GM06990 (cell line): ENCODE measurements at places on chromosomes 13 and 19.

- DNase-seq: no peak
Observed at GRCh38 chr19:6274756-6275155, 5.0 kb downstream of the MLLT1 start.

GRCh38 chr13:114151565-114152284, 19.3 kb upstream of the RASA3 start:
- no peak for DNase-seq

GRCh38 chr13:113394339-113394640, 30.4 kb upstream of the GRTP1 start:
- DNase-seq: no peak

DNA sequence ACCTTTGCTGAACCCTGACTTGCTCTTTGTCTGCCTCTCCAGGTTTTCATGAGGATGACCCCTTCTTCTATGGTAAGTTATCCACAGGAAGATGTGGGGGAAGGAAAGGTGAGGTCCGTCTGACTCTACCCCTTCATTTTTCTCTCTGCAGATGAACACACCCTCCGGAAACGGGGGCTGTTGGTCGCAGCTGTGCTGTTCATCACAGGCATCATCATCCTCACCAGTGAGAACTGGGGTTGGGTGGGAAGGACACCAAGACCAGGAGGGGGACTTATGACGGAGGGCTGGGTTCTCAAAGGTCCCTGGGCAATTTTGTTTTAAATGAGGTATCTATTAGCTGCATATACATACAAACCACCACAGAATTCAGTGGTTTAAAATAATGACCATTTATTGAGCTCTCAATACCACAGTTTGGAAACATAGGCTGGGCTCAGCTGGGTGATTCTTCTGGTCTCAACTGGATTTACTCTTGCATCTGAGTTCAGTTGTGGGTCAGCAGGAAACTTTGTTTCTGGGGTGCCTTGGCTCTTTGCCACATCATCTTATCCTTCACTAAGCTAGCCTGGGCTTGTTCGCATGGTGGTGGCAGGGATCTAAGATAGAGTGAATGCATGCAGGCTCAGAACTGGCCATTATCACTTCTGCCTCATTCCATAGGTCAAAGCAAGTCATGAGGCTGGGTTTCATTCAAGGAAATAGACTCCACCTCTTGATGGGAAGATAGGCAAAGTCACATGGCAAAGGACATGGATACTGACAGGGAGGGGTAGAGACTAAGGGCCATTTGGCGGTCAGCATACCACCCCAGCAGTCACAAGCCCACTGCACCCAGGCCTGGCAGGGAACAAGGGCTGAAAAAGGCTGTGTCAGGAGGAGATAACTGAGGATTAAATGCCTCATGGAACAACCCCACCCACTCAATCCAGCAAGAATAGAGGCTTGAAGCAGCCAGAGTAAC, 11.8 kb downstream of the FXYD5 start:
- no peak for DNase-seq

DNA sequence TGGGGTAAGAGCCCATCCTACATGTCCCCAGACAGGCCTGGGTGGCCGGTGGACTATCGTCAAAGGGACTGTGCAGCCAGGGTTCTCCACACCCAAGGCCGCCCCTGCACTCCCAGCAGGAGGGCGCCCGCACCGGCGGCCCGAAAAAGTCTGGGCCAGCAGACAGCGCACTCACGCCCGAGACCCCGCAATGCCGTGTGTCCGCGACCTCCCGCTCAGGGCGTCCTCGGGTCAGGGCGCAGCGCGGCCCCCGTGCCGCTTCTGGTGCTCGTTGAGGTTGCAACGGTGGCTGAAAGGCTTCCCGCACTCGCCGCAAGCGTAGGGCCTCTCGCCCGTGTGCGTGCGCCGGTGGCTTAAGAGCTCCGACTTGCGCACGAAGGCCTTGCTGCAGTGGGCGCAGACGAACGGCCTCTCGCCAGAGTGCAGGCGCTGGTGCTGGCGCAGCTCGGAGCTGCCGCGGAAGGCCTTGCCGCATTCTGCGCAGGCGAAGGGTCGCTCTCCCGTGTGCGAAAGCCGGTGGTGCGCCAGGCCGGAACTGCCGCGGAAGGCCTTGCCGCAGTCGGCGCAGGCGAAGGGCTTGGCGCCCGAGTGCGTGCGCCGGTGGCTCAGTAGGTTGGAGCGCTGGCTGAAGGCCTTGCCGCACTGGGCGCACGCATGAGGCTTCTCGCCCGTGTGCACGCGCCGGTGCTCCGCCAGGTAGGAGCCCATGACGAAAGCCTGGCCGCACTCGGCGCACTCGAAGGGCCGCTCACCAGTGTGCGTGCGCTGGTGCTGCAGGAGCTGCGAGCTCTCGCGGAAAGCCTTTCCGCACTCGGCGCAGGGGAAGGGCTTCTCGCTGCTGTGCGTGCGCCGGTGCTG, 2.8 kb upstream of the A1BG start:
- DNase-seq: peak; percentile 58

GRCh38 chr13:24619282-24619681, 60.9 kb upstream of the ATP12A start:
- DNase-seq: no peak

- no peak for DNase-seq
Observed at GRCh38 chr13:99335603-99336002, 28.4 kb upstream of the GPR183 start.

- DNase-seq: no peak
Observed at GRCh38 chr13:99393791-99394735, 86.9 kb upstream of the GPR183 start.

- DNase-seq: peak; percentile 87
Observed at GRCh38 chr19:1864480-1865171, 1.2 kb upstream of the KLF16 start.

GRCh38 chr13:94705081-94706030, 7.0 kb downstream of the SOX21 start:
- DNase-seq: no peak

DNA sequence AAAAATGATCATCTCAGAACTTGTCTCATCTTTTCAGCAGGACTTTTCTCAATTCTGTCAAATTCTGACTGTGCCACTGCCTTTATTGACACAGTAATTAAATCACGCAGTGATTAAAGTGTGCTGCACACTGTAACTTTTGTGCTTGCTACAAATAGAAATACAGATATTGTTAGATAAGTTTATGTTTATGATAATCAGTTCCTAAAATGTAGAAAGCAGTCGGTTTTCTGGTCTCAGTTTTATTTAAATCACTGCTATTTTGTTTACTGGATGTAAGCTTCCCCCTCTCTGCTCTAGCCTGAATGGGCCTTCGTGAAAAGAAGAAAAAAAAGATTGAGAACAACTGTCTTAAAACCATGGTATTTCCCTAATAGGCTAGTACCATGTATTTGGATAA, 258.8 kb upstream of the STARD13 start:
- DNase-seq: no peak

DNA sequence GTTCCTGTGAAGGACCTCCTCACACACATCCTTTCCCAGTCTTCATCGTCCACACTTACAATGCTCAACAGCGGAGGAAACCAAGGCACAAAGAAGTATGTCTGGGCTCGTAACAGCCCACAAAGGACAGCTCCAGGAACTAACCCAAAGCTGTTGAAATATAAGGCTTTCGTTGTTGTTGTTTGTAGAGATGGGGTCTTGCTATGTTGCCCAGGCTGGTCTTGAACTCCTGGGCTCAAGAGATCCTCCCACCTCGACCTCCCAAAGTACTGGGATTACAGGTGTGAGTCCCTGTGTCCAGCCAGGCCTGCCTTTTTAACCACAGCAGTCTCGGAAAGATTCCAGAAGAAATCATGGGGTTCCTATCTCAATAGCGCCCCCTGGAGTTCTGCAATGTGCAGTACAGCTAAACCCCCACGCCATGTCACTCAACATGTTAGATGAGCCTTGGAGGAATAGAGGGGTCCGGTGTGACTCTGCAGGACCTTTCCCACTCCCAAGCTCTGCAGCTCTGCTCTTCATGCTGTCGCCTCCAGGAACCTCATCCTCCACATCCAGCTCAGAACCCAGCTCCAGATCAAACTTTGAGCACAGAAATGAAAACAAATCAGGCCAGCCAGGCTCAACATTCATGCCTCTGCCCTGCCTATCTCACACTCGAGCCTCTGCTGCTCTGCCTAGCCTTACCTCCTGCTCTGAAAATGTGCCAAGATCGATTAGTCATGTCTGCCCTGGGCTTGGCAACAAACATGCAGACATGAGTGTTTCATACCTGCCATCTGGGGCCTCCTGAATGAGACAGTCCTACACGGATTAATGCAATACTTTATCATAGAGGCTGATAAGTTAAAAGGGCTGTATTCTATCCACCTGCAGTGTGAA, 7.5 kb downstream of the PLA2G4C start:
- no peak for DNase-seq

DNA sequence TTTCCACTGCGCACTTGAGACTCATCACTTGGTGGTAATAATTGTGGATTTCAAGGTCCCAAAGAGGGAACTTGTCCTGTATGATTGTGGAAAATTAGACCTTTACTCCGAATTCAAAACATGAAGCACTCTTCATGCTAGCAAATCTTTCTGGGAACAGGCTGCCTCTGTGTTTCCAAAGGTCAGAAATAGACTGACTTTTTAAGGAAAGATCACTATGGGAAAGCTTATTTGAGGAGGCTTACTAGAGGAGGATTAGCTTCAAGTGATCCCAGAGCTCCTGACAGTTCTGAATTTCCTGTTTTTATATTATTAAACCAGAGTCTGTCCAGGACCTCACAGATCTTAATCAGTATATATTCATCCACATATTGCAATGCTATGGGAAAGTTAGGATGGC, 5.5 kb downstream of the WDFY2 start:
- DNase-seq: no peak

DNA sequence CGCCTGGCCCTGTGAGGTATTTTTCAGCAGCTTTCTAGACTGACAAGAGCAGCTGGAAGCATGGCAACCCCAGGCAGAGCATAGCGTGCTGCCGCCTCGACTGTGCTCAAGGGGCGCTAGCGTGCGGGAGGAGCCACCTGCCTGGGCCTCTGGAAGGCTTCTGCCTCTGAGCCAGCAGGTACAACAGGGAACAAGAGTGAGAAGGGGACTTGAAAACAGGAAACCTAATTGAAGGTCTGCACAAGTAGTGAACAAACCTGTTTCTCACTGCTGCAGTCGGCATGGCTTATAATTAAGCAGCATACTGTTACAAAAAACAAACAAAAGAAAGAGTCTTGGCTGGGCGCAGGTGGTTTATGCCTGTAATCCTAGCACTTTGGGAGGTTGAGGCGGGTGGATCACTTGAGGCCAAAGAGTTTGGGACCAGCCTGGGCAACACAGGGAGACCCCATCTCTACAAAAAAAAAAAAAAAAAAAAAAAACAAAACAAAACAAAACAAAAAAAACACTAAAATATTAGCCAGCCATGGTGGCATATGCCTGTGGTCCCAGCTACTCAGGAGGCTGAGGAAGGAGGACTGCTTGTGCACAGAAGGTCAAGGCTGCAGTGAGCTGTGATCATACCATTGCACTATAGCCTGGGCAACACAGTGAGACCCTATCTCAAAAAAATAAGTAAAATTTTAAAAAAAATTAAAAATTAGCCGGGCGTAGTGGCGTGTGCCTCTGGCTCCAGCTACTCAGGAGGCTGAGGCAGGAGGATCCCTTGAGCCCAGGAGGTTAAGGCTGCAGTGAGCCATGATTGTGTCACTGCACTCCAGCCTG, 12.6 kb upstream of the GARRE1 start:
- DNase-seq: peak; percentile 28

- DNase-seq: no peak
Observed at GRCh38 chr19:5068233-5069072, 99.5 kb downstream of the KDM4B start.

DNA sequence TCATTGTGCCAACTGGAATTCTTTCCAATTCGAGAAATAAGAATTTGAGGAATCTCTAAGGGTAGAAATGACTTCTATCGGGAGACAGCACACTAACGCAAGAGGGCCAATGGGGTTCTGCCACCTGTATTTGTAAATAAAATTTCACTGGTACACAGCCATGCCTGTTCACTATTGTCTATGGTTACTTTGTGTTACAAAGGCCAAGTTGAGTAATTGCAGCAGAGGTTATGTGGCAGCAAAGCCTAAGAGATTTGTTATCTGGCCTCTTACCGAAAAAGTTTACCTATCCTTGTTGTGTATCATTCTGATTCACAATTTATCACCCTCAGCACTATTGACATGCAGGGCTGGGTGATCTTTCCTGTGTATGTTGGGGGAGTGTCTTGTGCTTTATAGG, 278.0 kb downstream of the KLF5 start:
- DNase-seq: no peak

DNA sequence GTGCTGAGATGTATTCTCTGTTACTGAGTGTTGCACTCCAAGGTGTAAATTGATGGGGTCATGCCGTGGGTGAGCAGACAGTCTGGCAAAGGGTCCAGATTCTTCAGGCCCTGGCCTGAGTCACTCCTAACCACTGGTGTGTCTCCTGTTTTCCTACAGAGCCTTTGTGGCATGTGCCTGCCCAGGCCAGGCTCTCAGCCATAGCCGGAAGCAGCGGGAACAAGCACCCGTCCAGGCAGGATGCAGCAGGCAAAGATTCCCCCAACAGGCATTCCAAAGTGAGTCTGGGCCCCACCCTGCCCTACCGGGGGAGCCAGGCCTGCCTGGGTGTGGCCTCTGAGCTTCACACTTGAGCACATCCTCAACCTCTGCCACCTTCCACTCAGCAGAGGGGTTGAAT, 61.9 kb downstream of the DPF1 start:
- no peak for DNase-seq

DNA sequence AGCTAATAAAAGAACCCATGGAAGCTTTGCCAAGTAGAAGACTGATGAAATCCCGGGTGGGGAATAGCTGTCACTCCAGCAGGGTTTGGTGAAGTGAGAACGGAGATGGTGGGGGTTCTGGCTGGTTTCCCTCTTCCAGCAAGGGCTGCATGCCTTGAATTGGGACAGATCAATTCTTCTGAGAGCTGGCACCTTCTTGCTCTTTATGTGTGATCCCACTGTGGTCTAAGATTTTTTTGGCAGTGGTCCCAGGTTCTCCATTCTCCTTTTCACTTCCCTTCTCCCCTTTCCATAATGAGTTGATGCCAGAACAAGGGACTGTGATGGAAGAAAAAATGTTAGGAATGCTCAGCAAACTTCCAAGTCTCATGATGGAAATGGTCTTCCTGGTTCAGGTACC, 50.0 kb downstream of the TNFSF11 start:
- DNase-seq: no peak

DNA sequence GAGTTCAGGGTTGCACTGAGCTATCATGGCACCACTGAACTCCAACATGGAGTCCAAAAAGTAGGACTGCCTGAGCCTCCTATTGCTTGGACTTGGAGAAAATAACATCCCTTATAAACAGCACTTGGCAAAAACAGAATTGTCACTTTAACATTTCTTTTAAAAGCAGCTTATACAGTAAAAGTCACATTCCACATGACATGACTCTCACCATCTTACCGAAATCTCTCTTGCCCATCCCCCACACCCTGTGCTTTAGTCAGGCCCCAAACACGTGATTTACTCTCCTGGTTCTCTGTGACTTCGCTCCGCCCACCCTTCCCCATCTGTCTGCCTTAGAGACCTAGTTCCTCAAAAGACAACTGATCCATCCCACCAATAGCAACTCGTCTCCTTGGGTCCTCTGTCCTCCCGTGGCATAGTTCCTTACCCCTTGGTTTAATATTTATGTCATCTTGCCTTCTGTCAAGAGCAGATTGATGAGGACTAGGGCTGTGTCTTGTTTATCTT, 4.6 kb downstream of the SAFB start:
- DNase-seq: peak; percentile 23
